Mesenteric fat pad (tissue), 1 donor: ENCODE measurements at places on chromosomes 7 and 10. TPM values are rescaled to one million over a fixed set of nuclear protein-coding genes. Genes with fewer than 3 reads are reported as not detected.

Gene FAM237B
- total RNA-seq: not detected

GRCh38 chr7:27917774-27918314, 177.9 kb downstream of the TAX1BP1 start:
- no peak for DNase-seq

DNA sequence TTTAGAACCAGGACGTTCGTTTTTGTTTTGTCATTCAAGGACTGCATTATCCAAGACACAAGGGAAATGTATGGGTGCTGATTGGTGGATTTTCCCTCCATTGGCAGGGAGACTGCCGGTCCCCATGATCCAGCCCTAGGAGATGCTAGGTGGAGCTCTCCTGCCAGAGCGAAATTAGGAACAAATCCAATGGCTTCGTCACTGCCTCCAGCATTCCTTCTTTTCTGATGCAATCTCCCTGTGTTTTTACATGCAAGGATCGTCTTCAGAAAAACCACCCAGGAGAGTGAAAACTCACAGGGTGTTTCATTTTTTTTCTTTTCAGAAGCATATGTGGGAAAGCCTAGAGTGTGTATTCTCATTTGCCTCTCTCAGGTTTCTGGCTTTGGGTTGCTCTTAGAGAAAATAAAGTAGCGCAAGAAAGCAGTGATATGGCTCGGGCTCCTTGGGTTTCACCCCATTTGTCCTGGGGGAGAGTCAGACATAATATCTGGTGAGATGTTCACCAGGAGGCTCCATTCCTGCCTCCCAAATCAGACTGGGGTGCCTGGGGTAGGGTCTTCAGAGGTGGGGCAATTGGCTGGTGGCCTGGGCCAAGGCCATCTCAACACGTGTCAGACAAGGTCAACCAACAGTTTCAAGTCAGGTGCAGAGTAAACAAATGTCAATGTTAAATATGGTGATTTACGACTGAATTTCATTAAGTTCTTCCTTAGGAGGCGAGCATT, 450.9 kb upstream of the MKI67 start:
- no peak for DNase-seq

GRCh38 chr10:79407811-79408795, 37.3 kb downstream of the ZCCHC24 start:
- peak; percentile 88 for DNase-seq

DNA sequence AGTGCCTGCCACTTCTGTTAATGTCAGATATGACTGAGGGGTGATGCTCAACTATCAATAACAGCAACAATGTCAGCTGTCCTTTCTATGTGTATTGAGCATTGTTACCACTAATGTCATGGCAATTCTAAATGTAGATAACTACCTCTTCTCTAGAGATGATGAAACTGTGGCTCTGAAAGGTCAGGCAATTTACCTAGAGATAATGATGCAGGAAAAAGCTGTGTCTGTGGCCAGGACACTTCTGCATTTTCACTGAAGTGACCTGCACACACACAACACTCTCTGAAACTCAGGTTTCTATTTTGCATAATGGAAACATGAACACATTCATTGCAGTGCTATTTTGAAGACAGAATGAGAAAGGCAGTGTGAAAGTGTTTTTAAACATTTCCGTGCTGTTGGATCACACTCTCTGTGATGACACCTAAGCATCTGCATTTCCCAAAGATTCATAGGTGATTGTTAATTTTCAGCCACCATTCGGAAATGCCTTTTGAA, 148.2 kb downstream of the KCND2 start:
- DNase-seq: no peak

Gene PITRM1
- total RNA-seq: 110 TPM

Gene OR6V1
- total RNA-seq: not detected

GRCh38 chr7:157670490-157671357, 333.9 kb downstream of the DNAJB6 start:
- peak; percentile 43 for DNase-seq

Gene CALHM1
- total RNA-seq: not detected

DNA sequence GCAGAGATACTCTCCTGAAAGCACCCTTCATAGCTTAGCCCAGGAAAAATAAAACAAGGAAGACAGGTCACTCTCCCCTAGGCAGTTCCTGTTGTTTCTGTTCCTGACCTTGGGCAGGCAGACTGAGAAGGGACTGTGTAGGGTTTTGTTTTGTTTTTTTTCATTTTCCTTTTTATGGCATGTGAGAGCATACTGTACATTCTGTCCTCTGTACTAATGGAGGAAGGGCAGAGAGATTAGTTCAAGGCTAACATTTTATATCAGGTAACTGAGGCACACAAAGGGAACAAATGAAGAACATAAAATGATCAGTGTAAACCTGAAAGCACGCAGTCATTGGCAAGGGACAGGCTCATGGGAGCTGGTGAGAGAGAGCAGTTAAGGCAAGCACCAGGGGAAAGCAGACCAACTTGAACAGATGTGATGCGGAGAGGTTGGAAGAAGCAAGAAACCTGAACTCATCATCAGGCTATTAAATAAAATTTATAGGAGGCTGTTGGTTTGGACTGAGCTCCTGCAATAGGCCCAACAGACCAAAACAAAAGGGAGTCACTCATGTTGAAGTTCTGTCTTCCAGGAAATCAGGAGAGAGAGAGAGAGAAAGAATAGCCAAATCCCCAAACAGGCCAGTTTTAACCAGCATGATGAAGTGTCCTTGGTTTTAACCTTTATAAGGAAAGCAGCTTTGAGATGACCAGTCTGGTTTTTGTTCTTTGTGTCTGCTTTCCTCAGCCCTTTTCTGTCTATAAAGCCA, 34.1 kb upstream of the PDCD4 start:
- no peak for DNase-seq

Gene SPDYE1
- total RNA-seq: not detected

GRCh38 chr7:125857606-125858005, 928.0 kb upstream of the POT1 start:
- no peak for DNase-seq

Gene CPXM2
- total RNA-seq: 17.9 TPM

DNA sequence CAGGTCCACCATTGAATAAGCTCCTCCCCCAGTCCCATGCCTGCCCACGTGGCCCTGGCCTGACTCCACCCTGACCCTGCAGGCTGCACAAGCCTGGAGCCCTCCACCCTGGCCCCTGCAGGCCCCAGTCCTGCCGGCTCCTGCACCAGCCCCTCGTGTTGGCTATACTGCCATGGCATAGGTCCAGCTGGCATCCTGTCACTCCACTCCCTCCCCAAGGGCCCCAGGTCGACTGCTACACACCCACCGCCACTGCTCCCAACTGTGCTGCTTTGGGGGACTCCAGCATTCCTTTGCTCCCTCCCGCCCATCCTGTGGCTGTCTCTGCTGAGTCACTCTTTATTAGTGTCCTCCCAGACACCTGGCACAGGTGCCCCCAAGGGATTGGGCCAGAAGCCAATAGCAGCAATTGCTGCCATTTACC, 32.4 kb upstream of the HSPA12A start:
- DNase-seq: peak; percentile 82

- no peak for DNase-seq
These were observed 116.2 kb downstream of the CAMK1D start for GRCh38 chr10:12465385-12466136.

DNA sequence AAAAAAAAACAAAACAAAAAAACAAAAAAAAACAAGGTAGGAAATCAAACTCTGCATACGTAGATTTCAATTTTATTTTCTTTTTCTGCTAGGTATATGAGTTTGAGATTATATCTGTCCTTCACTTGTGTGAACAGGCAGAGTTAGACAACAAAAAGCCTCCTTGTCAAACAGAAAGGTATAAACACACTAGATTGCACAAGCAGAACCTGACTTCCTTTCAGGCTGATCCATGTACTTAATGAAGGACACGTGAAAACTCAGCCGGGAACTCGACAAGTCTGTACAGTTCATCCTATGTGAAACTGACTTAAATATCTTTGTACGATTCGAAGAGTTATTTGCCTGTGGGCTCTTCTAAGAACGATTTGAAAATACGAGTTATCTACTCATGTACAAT, 254.1 kb downstream of the ARL4A start:
- no peak for DNase-seq

- no peak for DNase-seq
These were observed 97.0 kb upstream of the DDC start for GRCh38 chr7:50662041-50662694.

DNA sequence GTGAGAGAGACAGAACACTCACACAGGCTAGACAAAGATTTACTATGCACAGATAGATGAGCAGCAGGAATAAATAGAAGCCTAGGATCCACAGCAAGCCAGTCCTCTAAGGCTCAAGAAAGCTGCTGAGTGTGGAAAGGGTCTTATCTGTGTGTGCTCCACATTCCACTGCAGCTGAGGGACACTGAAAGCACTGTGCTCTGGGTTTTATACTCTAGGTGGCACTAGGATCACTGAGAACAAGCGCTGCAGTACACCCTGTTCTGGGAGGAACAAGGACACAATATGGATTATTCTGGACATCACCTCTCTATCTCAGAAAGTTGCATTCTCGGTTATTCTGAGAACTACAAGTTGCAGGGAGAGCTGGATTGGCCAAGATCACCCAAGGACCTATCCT, 4.9 kb upstream of the KLHL7 start:
- DNase-seq: no peak

- DNase-seq: no peak
These were observed 69.6 kb downstream of the ATXN7L1 start for GRCh38 chr7:105806592-105807447.

Gene GPRIN2
- total RNA-seq: not detected

DNA sequence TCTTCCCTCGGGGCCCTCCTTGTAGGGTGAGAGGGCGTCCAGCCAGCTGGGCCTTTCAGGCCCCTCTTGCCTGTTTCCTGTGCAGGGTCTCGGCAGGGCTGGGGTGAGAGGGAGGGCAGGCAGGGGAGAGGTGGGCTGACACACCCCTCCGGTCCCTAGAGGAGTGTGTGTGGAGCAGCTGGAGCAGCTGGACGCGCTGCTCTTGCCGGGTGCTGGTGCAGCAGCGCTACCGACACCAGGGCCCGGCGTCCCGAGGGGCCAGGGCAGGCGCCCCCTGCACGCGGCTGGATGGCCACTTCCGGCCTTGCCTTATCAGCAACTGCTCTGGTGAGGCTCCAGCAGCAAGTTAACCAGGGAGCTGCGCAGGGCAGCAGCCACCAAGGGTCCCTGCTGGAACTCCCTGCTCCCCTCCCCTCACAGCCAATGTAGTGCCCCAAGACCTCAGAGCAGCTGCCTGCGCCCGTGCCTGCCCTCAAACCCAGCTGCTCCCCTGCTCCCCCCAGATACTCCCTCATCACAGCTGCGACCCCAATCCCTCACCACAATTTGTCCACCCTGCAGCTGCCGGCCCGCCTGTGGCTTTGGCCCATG, 15.7 kb upstream of the ZNF862 start:
- no peak for DNase-seq

Gene CCNJ
- 7.3 TPM for total RNA-seq

- no peak for DNase-seq
These were observed 2.1 kb upstream of the ADD3 start for GRCh38 chr10:110005719-110006118.

Gene CLEC2L
- total RNA-seq: not detected

Gene NODAL
- not detected for total RNA-seq

- no peak for DNase-seq
These were observed 156.8 kb upstream of the LYZL1 start for GRCh38 chr10:29131952-29132547.

Gene NKX1-2
- total RNA-seq: not detected

DNA sequence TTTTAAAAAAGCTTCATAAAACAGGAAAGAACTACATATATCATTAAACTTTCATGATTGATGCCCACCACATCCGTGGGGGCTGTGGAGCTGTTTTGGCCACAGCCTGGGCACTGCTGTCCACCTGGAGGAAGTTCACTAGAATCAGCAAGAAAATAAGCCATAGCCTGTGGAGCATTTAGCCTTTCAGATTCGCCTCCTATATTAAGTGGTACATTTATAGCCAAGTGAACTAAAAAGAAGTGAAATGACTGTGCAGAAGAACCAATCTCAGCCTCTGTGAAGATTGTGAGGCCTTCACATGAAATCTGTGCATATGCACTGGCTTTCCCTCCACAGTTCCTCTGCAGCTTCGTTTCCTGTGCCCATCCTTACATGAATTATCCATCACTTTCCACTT, 23.5 kb downstream of the WNT16 start:
- DNase-seq: no peak

Gene RBP3
- total RNA-seq: not detected

DNA sequence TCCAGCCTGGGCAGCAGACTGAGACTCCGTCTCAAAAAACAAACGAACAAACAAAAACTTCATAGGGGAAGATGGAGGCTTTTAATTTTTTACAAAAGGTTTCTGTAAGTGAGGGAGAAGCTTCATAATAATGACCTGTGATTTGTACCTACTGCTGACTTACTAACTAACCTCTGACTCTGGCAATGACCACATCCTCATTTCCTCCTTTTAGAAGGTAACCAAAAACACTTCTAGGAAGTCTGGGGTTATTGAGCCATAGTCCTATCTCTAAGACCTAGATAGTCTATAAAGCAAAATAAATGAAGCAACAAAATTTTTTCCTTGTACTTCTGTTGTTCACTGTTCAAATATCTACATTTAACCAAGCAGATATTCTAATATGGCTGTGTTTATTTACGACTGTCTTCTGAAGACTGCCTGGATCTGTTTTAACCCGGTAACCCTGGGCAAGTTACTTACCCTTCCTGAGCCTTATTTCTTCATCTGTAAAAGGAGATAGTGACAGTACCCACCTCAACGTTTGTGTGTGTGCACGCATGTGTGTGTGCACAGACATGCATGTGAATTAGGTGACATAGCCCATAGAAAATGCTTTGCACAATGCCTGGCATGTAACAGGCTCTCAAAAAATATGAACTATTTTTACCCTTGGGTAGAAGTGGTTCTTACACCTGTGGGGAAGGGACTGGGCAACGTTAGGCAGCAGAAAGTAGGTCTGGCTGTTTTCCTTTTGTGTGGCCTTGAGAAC, 30.8 kb upstream of the SMNDC1 start:
- no peak for DNase-seq

- DNase-seq: no peak
These were observed 32.8 kb upstream of the SFTPD start for GRCh38 chr10:79981450-79982361.

Gene PIK3CG
- 7.9 TPM for total RNA-seq

DNA sequence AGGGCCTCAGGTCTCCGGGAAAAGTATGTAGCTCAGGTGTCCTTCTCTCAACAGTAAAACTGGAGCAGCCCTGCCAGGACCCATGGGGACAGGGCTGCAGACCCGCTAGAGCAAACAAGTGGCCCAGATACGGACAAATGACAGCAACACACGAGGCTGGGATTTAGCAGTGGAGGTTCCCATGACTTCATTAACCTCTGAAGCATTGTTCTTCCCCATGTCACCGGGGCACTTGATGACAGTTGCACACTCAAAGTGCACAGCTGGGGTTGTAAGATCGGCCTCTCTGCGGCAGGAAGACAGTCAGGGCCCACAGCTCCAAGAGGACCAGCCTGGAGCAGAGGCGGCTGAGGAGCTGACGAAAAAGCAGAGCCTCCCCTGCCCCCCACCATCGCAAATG, 12.5 kb upstream of the PODXL start:
- no peak for DNase-seq

DNA sequence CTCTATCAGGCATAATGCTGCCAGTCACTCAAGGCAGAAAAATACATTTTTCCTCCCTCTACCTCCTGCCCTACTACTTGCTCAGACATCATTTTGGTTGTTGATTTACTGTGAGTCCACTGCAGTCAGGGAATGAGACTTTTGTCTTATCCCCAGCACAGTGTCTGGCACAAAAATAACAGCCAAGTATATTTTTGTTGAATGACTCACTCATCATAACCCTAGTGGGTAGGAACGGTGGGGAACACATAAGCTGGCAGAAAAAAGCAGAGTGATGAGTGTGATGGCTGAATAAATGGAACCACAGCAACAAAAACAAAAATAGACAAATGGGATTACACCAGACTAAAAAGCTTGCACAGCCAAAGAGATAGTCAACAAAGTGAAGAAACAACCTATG, 65.8 kb upstream of the LAMB4 start:
- no peak for DNase-seq

Gene RTKN2
- 0.06 TPM for total RNA-seq

Gene TAX1BP1
- 82.5 TPM for total RNA-seq
